ENCODE measurements at places on chromosomes 4 and X.
A peak's percentile ranks its signal among the peaks of the same experiment; 100 is the strongest.

- DNase-seq, result no peak
Observed at GRCh38 chr4:25098964-25099891, 61.0 kb downstream of the SEPSECS start.

DNA sequence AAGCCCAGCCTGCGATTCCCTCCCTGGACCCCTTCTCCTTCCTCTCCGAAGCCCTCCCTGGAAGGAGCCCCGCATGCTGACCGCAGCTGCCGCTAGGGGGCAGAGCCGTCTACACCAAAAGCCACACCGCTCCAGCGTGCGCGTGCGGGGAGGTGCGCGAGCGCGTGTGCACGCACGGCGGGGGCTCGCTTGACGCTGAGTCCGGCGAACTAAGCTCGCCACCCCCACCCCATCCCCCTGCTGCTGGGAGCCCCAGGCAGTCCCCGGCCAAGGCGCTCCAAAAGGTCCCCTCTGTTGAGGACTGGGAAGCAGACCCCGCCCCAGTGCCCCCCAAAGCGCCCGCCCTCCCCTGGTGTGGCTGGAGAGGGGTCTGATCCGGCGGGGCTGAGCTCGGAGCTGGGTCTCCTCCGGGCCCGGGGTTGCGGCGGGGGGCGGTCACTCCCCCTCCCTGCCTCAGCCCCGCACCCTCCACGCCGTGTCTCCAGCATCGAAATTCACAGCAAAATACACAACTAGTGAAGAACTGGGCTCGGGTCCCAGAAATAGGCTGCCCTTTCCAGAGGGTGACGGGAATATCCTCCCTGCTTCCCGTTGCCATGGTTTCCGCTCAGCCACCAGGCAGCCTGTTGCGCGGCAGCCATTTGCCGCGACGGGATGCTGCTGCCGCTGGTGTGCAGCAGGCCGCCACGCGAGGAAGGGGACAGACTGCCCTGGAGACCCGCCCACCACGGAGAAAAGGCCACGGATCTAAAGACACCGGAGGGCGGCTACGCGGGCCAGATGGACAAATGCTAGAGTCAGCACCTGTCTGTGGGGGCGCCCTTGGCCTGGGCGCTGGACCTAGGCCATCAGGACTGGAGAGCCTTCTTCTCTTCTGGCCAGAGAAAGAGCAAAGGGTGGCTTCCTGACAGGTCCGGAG is 11.2 kb upstream of the CCNQ start:
- peak; percentile 65 for DNase-seq

GRCh38 chrX:106726485-106727437 is at the start of gene RNF128:
TSS of gene RNF128 (plus strand) at chrX:106726701. CDS start at chrX:106726914, 213 bp downstream.
- DNase-seq, result peak; percentile 18

- DNase-seq, result no peak
Observed at GRCh38 chr4:125551967-125552366, 237.2 kb downstream of the FAT4 start.

DNA sequence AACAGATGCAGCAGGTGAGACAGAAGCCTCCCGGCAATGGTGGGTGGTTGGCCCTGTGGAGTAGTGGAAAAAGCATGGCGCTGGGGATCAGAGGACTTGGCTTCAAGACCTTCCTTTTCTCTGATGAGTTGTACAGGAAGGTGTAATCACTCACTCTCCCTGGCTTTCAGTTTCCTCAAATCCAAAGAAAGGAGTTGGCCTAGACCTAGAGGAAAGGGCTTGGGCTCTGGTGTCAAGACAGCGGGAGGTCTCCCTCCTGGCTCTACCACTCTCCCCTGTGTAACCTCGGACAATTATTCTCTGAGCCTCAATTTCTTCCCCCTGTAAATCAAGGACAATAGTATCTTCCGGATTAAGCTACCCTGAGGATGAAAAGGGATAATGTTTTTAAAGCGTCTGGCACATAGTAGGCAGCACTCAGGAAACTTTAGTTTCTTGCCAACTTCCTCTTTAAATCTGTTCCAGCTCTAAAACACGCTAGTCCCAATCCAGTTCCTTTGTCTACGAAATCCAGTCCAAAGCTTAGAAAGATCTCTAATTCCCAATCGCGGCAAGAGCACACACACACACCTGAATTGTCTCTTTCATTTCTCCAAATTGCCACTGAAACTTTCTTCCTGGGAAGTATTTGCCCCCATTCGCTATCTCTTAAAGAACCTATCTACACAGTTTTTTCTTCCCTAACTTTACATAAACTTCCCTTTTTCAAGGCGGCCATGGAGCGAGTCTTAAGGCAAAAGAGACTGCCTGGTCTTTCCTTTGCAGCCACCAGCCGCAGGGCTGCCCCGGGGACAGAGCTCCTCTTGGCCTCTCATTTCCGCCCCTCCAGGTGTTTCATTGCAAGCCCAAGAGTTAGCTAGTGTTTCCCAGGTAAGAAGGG is 29.9 kb upstream of the GPC4 start:
- DNase-seq, result peak; percentile 35

- DNase-seq, result no peak
Observed at GRCh38 chr4:89939546-89939945, 44.9 kb downstream of the MMRN1 start.

- no peak for DNase-seq
Observed at GRCh38 chrX:72041871-72042851, 89.6 kb downstream of the RTL5 start.

DNA sequence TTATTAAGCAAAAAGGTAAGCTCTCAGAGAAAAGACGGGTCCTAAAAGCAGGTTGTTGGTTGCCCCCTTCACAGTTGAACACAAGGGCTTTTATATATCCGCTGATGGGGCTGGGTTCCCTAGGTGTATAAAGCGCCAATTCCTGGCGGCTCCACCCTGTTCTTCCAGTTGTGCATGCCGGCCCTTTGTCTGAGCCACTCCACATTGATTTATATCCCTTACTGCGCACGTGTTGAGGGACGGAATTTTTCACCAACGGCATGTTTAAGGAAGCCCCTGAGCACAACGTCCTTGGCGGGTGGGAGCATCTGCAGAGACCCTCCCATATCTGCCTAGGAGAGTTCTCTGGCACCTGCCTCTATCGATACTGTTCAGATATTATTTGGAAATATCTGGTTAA is 135.7 kb downstream of the DTHD1 start:
- no peak for DNase-seq

- DNase-seq, result peak; percentile 34
Observed at GRCh38 chr4:104492183-104492771, 2.4 kb downstream of the CXXC4 start.

GRCh38 chr4:127777487-127777886 is 4.6 kb upstream of the HSPA4L start:
- no peak for DNase-seq

All from left kidney (tissue), 8 donors.